ENCODE measurements at places on chromosomes 3 and 15.
A peak's percentile ranks its signal among the peaks of the same experiment; 100 is the strongest.

GRCh38 chr15:63922261-63922904 lies 88.6 kb upstream of the HERC1 start:
- no peak for DNase-seq

- DNase-seq, result no peak
Measured at GRCh38 chr15:58398071-58398470, 33.7 kb upstream of the LIPC start.

DNA sequence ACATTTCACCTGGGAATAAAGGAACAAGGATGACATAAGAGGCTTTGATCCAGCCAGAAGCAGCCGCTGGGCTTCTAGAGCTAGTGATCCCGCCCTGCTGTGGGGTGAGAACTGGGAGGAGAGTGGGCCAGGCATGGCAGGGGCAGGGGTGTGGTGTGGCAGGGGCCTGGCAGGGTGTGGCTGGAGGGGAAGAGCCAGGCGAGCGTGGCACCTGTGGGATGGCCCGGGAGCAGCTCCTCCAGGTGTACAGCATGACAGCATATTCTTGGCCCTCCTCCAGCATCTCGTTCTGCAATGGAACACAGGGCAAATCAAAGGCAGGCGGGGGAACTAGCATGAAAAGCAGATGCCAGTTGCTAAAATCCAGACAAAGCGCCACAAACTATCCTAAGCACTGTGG lies 35.5 kb downstream of the CYFIP1 start:
- DNase-seq, result no peak

GRCh38 chr3:11774296-11774877 lies 72.3 kb downstream of the TAMM41 start:
- no peak for DNase-seq

DNA sequence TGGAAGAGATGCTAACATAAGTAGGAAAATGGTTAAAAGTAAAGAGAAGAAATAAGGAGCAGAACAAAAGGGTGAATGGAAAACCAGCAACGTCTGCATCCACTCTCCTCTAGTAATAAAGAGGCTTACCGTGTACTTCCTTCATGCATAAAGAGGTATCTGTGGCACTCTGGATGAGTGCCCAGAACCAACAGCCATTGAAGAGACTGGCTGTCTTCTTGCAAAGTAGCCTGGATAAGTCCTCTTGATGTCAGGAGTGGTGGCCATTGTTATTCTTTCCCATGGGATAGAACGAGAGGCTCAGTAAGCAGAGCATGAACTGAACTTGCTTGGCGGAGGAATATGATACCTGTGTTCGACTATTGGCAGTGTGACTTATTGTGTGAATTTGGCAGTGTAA lies 186.2 kb upstream of the RASGRP1 start:
- no peak for DNase-seq

- DNase-seq, result no peak
Measured at GRCh38 chr15:83155942-83156341, 48.5 kb downstream of the TM6SF1 start.

GRCh38 chr3:115520651-115521245 lies 102.6 kb upstream of the GAP43 start:
- DNase-seq, result peak; percentile 31

DNA sequence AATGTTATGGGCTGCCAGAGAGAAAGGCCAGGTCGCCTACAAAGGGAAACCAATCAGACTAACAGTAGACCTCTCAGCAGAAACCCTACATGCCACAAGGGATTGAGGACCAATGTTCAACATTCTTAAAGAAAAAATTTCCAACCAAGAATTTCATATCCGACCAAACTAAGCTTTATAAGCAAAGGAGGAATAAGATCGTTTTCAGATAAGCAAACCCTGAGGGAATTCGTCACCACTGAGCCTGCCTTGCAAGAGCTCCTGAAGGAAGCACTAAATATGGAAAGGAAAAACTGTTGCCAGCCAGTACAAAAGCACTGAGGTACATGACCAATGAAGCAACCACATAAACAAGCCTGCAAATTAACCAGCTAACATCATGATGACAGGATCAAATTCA lies 33.1 kb downstream of the PYGO1 start:
- no peak for DNase-seq

DNA sequence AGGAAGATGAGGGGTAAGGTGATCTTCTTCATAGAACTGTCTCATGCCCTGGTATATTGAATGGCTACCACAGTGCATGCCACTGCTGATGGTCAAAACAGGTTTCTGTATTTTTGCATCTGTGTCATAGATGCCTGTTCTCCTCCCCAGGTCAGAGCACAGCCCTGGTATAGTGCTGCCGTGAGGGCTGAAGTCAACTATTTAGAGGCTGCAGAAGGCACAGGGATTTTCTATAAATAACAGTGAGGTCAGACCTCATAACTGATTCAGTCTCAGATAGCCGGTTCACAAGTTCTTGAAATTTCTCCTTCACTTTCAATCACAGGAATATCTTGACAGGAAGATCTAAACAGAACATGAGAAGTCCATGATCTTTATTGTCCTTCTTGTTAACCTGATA lies 99.2 kb upstream of the NUDT16 start:
- DNase-seq, result no peak

DNA sequence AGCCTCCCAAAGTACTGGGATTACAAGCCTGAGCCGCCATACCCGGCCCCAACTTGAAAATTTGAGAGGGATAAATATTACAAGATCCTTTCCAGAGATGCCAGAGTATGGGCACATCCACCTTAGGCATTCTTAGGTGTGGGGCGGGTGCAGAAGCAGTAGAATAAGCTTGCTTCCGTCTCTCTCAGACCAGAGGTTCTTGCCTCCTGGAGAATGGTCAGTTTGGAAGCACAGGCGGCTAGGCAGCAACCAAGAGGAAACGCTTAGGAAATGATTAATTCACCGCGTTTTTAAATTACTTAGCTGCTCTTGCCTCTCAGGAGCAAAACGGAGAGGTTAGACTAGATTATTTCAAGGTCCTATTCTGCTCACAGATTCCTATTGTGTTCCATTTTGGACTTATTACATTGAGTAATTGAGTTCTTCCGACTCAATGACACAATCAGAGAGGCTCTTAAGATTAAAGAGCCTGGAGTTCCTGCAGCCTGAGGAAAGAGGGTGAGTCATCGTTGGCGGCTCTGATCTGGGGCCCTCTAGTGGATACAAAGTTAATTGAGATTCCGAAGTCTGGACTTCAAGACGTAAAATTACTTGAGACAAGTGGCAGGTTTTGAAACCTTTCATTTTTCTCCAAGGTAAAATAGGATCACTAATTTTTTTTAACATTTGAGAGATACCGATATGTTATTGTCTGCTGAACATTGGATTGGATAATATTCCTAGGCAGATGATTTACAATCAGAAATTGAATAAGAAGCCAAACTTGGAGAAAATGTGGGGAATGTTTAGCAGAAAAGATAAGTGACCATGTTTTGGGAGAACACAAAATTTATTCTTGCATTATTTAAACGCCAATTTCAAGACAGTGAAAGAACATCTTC lies 5.8 kb upstream of the TOPAZ1 start:
- peak; percentile 75 for DNase-seq

DNA sequence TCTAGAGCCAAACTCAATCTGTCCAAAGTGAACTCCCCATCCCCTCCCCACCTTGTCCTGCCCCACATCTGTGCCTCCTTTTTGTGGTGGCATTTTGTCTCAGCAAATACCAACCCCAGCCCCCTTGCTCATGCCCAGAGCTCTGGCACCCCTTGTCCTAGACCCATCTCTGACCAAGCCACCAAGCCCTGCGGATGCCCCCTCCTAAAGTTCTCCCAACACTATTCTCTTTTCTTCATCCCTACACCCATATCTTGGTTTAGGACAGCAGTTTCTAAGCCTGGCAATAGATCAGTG lies 17.7 kb downstream of the ACAA1 start:
- DNase-seq, result no peak

DNA sequence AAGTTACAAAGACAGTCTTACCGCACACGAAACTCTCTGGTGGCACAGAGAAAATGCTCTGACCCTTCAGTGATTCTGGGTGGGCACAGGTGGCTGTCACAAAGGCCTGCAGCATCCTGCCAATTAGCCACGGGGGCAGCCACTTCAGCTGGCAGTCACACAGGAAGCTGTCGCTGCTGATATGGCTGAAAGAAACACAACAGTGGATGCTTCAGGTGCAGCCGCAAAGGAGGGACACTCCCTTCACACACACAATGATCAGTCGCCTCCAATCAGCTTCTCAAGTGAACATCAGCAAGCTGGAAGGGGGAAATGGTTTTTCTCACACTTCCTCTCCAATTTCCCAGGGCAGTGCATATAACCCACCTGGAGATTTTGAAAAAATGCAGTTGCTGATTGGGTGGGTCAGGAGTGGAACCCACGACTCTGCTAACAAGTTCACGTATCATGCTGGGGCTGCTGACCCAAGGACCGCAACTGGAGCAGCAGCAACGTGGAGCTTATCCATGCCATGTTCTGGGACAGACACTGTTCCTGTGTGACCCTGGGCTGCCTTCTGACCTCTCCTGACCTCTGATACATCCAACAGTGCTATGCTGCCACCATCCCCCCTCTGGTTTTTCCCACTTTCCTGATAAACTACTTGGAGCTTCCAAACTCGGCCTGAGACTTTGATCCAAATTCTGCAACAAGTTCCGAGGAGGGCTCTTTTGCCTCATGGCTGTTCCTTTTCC lies 106.6 kb downstream of the LRIG1 start:
- no peak for DNase-seq

- DNase-seq, result no peak
Measured at GRCh38 chr3:126984391-126985131, 1.6 kb downstream of the PLXNA1 start.

GRCh38 chr3:11914041-11914440 lies 67.4 kb upstream of the TAMM41 start:
- DNase-seq, result no peak

DNA sequence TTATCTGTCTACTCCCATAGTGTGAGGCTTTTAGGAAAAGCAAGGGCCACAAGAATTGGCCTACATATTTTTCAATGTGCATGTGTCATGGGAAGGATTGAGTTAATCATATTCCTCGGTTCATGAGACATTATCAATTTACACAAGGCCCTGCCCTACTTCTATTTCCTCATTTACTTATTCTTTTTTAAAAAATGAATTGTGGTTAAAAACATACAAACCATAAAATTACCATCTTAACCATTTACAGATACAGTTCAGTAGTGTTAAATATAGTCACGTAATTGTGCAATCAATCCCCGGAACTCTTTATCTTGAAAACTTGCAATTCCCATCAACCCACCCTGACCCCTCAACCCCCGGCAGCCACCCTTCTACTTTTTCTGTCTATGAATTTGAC lies 284.0 kb upstream of the GADL1 start:
- no peak for DNase-seq

DNA sequence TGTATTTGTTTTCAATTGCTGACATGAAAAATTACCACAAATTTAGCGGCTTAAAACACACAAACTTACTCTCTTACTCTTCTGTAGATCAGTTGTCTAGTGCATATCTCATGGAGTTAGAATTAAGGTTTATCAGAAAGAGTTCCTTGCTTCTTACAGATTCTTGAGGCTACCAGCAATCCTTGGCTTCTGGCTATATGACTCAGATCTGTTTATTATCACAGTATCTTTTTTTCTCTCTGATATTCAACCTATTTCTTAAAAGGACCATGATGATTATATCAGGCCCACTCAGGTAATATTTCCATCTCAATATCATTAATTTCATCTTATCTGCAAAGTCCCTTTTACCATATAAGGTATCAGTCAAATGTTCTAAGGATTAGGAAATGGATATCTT lies 263.5 kb upstream of the BCHE start:
- no peak for DNase-seq

Measured in right lung (tissue), 10 donors.